ENCODE measurements at places on chromosomes 1 and 21.

- DNase-seq, result no peak
Measured at GRCh38 chr1:56874689-56875088, 20.1 kb downstream of the C8A start.

DNA sequence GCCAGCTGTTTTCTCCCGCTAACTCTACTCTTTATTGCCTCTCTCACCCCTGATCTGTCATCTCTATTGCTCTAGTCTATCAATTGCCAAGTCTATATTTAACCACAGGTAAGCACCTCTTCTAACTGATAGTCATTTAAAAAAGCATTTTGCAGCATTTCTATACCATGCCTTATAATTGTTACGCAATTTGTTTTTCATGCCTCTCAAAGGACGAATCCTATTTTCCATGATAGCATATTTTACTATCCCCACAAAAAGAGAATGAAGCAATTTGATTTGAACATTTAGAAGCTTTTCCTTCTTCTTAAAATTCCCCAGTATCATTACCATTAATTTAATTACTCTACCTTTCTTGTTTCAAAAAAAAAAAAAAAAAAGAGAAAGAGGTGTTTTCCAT lies 432.8 kb upstream of the ZP4 start:
- no peak for DNase-seq

DNA sequence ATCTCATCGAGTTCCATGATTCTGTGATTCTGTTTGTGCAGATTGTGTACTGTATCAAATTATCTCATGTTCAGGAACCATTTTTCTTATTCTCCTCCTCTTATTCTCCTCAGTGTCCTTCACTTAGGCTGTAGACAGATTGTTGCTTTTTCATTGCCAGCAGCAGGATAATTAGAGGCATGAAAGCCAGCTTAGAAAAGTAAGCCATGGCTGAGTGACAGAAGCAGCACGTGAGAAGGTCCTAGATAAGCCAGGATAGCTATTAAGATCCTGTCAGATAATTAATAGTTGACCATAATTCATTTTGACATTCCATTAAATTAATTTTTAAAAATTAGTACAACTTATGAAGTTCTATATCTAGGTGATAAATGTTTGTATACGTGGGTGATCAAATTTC lies 60.8 kb upstream of the PRKACB start:
- DNase-seq, result no peak

GRCh38 chr1:204821476-204821875 lies 49.2 kb upstream of the NFASC start:
- DNase-seq, result no peak

GRCh38 chr1:94265011-94265422 lies 27.6 kb upstream of the ARHGAP29 start:
- peak; percentile 53 for DNase-seq

GRCh38 chr21:23740463-23740862 lies 1866.8 kb downstream of the MRPL39 start:
- no peak for DNase-seq

- DNase-seq, result no peak
Measured at GRCh38 chr1:149846593-149847466, 52.5 kb upstream of the BOLA1 start.

- DNase-seq, result peak; percentile 74
Measured at GRCh38 chr1:201904579-201904978, 15.9 kb downstream of the SHISA4 start.

- DNase-seq, result peak; percentile 64
Measured at GRCh38 chr1:99645203-99645602, 710 bp upstream of the PALMD start.

Data from RPMI7951 (cell line).